ENCODE measurements at places on chromosomes 12 and 14.

DNA sequence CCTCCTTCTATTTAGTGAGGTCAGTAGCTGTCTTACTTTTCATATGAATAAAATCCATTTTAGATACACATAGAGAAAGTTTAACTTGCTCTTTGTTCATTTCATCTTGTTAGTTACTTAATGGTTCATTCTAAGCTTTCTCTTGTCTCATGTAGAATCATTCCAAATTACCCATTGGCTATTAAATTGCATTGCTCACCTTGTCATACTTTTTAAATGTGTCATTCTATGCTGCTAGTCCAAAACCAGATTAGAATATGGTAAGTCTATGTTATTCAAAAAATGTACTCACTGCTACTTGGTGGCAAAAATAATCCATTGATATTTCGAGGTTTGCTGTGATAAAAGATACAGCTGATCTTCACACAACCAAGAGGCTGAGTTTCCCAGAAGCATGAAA is 3.0 kb downstream of the C12orf50 start:
- no peak for DNase-seq

GRCh38 chr12:78385541-78385940 is 479.0 kb upstream of the SYT1 start:
- DNase-seq = no peak

GRCh38 chr12:27330846-27331245 is 1.8 kb upstream of the BMAL2 start:
- no peak for DNase-seq

- peak; percentile 6 for DNase-seq
Observed at GRCh38 chr14:89303456-89304435, 113.3 kb downstream of the FOXN3 start.

DNA sequence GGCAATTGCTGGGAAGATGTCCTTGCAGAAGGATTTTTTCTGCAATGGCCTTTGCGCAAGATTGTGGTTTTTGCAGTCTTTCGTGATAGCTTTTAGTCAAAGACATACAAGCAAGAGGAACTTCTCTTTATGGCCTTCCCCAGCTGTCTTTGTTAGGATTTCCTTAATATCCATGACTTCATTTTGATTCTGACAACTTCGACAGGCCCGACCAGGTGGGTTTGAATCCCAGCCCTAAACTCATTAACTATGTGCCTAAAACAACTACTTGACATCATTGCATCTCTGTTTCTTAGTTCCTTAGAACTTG is 13.3 kb upstream of the VRK1 start:
- DNase-seq = no peak

DNA sequence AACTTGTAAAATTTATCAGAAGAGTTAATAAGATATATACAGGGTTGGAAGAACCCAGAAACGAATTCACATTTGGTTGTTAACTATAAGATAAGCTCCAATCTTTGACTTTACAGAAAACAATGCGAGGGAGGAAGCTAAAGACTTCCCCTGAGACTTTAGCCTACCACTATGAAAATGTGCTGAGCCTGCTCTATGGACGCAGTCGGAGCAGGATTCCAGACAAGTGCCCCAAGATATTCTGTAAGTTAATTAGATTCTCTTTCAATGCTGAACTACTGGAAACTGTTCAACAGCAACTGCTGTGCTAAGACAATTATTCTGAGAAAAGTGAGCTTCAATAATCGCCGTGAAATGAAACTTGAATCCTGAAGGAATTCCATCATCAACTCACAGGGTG is 8.3 kb upstream of the LRRC10 start:
- no peak for DNase-seq

- DNase-seq = no peak
Observed at GRCh38 chr12:12182703-12183365, 84.0 kb downstream of the LRP6 start.

GRCh38 chr14:64465831-64466554 is 694 bp downstream of the AKAP5 start:
- DNase-seq = no peak

DNA sequence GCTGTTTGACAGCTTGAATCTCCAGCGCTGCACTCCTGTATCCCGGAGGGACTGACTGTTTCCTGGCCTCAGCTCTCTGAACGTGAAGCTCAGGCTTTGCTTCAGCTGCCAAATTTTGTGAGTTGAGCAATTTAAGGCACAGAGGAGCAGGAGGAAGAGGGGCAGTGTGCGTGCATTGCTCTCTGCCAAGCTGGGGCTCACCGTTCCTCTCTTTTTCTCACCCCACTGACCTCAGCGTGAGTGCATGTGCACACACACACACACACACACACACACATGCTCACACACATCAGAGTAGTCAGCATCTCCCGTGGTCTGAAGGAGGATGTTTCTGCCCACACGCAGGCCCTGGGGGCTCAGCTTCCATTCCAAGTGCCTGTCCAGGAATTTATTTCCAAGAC is 27.8 kb upstream of the BDKRB2 start:
- no peak for DNase-seq

GRCh38 chr12:109097435-109098182 is at the start of gene UNG:
UNG (plus strand) TSS chr12:109097597; CDS start chr12:109097680, 83 bp downstream.
- peak; percentile 94 for DNase-seq

- DNase-seq = no peak
Observed at GRCh38 chr12:43992856-43993255, 157.0 kb downstream of the TMEM117 start.

DNA sequence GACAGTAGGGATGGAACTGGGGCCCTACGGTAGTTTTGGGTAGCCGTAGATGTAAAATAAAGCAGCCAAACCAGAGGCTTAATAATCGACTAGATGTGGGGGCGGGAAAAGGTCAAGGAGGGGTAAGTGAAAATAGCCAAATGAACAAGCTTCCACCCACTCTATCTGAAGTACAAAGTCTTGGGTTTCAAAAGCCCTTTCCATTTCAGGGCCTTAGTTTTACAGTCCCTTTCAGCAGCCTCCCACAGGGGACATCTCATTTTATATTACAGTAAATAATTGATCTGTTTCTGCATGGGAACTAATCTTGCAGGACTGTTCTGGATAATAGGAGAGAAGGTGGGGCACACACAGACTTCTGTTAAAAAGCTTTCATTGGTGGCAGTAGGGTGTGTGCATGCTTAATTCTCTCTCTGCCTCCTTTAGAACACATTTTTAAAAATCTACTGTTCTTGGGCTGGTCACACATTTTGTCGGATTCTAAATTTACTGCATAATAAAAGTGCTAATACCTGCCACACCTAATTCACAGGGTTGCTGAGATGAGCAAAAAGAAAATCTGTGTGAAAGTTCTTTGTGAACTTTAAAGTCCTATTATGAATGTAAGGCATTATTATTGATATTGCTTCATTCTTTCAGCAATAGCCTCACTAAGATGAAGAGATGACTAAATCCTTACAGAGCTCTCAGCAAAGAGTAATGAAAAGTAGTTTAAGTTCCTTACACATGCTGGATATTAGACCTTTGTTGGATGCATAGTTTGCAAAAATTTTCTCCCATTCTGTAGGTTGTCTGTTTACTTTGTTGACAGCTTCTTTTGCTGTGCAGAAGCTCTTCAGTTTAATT is 104.6 kb downstream of the ITPR2 start:
- no peak for DNase-seq

DNA sequence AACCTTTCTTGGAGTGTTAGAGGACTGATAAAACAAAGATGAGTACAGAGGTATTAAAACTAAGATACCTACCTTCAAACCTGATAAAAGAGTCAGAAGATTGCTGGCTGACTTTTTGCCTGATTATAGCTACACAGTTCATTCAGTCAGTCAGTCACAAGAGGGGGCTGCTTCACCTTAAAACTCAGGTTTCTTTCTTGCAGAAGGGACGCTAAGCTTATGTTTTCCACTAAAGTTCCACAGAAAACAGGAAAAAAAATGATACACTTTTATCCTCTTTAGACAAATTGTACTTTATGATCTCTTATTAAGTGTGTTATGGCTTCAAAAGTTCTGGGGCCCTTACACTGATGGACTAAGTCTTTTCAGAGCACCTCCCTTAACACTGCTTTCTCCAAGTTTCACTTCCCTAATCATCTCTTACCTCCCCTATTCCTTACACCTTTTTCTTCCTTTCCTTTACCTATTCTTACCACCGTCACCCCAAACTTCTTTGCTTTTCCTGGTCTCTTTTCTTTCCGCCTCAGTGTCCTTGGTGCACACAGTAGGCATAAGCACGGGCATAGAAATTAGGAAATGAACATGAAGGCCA is 448.7 kb upstream of the OR4E1 start:
- no peak for DNase-seq

GRCh38 chr12:8032242-8033152 is at the start of gene FOXJ2:
FOXJ2 (plus strand) TSS chr12:8032716; CDS start chr12:8039833, 7,117 bp downstream.
- DNase-seq = peak; percentile 47

DNA sequence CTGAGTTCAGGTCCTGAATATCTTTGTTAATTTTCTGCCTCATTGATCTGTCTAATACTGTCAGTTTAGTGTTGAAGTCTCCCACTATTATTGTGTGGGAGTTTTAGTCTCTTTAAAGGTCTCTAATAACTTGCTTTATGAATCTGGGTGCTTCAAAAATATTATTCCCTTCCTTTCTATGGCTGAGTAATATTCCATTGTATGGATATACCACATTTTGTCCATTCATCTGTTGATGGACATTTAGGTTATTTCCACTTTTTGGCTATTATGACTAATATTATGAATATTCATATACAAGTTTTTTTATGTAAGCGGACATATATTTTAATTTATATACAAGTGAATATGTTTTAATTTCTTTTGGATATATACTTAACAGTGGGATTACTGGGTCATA is 82.7 kb downstream of the SDR9C7 start:
- DNase-seq = no peak

GRCh38 chr14:36317650-36318049 is 2.8 kb downstream of the MBIP start:
- DNase-seq = no peak

GRCh38 chr12:68106160-68106559 is 53.4 kb downstream of the IFNG start:
- no peak for DNase-seq

DNA sequence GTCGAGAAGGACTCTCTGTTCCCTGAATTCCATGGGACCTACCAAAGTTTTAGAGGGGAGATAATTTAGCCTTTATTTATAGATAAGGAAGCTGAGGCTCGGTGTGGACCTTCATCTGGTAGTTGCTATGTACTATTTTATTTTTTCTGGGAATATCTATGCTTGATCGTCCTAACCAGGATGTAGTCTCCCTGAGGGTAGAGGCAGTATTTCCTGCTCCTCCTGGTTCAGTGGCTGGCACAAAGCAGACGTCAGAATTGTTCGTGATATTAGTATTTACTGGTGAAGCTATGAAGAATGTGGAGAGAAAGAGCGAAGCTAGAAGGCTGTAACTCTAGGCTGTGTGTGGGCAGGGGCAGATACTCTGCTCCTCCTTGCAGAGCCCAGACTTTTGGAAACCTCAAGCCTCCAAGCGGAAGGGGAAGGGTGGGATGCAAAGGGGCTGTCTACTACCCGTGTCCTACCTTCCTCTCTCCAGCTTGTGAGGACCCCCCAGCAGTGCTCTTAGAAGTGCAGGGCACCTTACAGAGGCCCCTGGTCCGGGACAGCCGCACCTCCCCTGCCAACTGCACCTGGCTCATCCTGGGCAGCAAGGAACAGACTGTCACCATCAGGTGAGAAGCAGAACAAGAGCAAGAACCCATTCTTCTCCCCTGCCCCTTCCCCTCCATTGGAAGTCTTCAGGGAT is 1.4 kb downstream of the LRP10 start:
- DNase-seq = no peak

- no peak for DNase-seq
Observed at GRCh38 chr12:45756666-45757065, 27.2 kb downstream of the ARID2 start.

GRCh38 chr12:5000204-5000603 is 43.5 kb upstream of the KCNA5 start:
- no peak for DNase-seq

DNA sequence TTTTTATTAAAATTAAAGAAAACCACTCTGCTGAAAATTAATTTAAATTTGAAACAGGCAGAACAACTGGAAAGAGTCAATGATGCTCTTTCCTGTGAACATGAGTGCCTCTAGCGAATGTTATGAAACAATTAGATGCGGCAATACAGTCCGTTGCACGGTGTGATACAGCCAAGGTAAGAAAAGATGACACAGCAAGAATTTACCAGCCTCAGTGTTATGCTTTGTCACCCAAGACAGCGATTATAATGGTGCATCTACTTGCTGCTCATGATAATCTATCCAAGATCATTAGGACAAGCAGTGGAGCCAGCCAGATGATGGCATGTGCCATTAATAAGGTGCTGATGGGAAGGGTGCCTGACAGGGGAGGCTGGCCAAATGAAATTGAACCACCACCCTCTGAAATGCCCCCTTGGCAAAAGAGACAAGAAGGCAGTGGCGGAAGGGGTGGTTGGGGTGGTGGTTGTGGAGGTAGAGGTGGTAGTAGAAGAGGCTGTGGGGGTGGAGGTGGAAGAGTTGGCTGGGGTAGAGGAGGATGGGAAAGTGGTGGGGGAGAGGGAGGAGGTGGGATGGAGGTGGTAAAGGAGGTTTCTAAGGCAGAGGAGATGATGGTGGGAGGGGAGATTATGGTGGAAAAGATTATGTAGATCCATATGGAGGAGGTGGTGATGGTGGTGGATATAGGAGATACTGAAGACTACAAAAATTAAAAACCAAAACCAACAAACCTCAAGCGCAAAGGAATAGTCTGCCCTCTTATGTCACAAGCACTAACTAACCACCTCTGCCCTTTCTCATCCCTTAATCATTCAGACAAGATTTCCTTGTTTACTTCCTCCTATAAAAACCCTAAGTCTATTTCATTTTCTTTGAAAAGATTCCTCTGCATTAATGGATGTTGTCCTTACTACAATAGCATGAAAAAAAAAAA is 4.0 kb upstream of the RESF1 start:
- no peak for DNase-seq

DNA sequence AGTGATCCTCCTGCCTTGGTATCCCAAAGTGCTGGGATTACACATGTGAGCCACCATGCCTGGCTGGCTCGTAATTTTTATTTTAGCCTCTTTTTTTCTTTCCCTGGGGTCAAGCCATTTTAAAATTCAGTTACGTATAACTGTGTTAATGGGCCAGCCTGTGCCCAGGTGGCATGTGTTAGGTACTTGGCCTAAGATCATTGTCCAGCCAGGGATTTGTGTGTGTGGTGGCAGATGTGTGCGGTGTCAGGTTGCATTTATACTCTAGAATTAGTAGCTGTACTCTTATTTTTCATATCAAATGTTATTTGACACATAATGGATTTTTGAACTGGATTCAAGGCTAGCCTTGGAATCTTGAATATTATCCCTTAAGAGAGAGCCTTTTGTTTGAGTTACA is 69.3 kb downstream of the FBXO34 start:
- DNase-seq = no peak

GRCh38 chr14:20469890-20470602 is 840 bp downstream of the PNP start:
- no peak for DNase-seq

DNA sequence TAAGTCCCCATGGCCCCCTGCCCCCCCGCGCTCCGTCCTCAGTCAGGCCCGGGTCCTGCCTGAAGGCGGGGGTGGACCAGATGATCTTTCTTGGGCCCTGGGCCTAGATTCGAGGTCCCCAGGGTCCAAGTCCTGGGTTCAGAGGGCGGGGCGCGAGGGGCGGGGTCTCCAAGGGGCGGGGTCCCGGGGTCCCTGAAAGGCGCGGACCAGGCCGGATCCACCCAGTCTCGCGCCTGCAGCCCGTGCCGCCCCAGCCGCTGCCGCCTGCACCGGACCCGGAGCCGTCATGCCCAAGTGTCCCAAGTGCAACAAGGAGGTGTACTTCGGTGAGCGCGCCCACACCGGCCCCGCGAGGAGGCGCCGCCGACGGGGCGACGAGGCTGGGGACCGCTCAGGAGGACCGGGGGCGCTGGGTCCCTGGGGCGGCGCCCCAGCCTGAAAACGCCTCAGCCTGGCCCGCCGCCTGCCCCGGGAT is 325 bp downstream of the CRIP1 start:
- DNase-seq = no peak

- no peak for DNase-seq
Observed at GRCh38 chr14:104935026-104935650, 10.5 kb downstream of the PLD4 start.

All from substantia nigra (tissue), 51 donors.